ENCODE measurements at places on chromosomes 7 and 10.

GRCh38 chr7:142332421-142332820 lies 74.6 kb upstream of the PRSS58 start:
- no peak for DNase-seq

GRCh38 chr7:100444311-100445278 lies 8.3 kb upstream of the PPP1R35 start:
- no peak for DNase-seq

GRCh38 chr10:78648256-78648860 lies 420.4 kb upstream of the ZMIZ1 start:
- DNase-seq, result no peak

DNA sequence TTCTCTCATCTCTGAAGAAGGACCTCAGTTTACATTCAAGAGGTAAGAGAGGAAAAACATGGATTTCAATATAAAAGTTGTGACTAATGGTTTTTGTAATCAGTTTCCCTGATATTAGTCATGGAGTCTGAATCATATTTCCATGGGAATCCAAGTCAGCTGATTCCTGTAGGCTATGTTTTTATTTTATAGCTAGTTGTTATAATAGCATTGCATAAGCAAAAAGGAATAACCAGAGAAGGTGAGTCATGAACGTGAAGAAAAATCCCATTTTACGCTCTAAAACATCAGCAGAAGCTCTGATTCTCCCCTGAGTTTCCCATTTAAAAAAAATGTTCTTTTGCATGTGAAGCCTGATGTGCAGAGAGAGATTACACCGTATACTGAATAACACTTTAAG lies 299.3 kb downstream of the SFMBT2 start:
- DNase-seq, result no peak

- no peak for DNase-seq
Observed at GRCh38 chr10:124681626-124682552, 62.3 kb downstream of the FAM53B start.

DNA sequence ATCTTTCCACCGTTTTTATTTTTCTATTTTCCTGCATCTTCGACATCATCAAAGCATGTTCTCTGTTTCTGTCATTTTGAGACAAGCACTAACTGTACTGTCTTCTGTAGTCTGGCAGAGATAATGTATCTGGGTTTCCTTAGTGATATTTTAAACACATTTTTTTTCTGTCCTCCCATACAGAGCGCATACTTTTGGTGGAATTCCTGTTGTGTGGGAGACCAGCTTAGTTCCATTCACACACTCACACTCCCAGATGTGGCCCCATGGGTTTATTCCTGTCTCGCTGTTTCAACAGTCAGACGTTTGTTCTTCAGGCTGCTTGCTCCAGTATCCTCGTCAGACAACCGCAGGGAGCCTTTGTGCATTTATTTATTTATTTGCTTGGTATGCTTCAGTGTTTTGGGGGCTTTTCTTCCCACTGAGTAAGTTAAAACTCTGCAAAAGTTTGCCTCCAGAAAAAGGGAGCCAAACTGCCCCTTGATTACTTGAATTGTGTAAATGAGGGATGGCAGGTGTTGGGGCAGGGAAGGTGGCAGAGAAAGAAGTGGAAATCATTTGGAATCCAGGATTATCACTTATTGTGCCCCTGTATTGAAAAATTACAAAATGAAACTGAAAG lies 456.8 kb upstream of the KLF6 start:
- DNase-seq, result no peak

- no peak for DNase-seq
Observed at GRCh38 chr7:152709287-152710152, 33.6 kb upstream of the XRCC2 start.

- no peak for DNase-seq
Observed at GRCh38 chr7:50662041-50662694, 97.0 kb upstream of the DDC start.

- DNase-seq, result no peak
Observed at GRCh38 chr7:121484089-121484763, 88.1 kb upstream of the FAM3C start.

DNA sequence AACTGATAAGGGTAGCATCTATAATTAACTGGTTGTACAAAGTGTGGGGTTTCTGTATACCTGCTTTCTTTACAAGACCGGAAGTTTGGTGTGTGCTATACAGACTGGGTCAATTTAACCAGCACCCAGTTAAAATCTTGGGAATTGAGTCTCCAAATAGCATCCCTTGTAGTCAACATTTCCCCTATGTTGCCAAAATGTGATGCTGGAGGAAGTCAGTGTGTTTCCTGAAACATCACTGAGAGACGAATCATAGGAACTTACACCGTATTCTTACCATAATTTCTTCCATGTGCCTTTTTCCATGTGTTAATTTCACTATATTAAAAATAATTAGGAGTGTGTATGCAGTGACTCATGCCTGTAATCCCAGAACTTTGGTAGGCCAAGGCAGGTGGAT lies 1.7 kb downstream of the AKR1C4 start:
- no peak for DNase-seq

DNA sequence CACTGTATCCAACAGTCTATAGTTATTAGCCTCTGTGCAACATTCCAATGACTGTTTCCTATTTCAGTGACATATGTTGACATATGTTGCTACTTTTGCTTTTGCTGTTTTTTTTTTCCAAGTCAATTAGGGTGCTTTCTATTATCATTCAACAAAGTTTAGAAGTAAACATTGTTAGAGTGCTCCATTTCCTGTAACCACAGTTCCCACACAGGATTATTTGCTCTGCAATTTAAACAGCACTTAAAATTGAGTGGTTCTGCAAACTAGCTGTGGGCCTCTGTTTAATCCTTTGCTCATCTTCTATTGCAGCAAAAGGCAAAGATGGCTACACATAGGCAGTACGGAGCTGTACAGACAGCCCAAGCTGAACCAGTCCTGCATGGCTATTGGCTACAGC lies 46.5 kb upstream of the PTN start:
- no peak for DNase-seq

DNA sequence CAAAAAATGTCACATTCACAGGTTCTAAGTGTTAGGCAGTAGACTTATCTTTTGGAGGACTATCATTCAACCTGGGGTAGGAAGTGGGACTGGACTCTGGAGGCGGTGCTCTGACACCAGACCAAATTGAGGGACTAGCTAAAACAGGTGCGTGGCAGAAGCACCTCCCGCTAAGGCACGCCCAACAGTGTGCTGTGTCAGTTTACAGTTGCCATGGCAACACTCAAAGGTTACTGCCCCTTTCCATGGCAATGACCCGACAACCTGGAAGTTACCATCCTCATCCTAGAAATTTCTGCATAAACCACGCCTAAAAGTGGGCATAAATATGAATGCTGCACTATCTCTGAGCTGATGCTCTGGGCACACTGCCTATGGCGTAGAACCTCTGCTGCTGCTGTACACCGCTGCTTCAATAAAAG lies 14.0 kb upstream of the BLNK start:
- DNase-seq, result no peak

DNA sequence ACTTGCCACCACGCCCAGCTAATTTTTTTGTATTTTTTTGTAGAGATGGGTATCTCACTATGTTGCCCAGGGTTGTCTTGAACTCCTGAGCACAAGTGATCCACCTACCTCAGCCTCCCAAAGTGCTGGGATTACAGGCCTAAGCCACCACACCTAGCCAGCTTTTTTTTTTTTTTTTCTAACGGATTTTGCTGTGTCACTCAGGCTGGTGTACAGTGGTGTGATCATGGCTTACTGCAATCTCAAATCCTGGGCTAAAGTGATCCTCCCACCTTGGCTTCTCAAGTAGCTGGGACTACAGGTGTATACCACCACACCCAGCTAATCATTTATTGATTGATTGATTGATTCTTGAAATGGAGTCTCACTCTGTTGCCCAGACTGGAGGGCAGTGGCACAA lies 106.0 kb upstream of the TRIM24 start:
- DNase-seq, result no peak

DNA sequence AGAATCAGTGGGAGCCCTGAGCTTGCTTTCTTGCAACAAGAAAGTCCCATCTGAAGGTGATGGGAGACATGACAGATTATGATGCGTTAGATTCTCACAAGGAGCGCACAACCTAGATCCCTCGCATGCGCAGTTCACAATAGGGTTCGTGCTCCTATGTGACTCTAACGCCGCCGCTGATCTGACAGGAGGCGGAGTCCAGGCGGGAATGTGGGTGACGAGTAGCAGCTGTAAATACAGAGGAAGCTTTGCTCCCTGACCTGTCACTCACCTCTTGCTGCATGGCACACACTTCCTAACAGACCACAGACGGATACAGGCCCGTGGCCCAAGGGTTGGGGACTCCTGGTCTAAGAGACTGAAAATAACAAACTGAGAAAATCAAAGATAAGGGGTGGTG lies 1163.4 kb upstream of the AUTS2 start:
- DNase-seq, result no peak
